ENCODE measurements at places on chromosomes 2 and 18.

DNA sequence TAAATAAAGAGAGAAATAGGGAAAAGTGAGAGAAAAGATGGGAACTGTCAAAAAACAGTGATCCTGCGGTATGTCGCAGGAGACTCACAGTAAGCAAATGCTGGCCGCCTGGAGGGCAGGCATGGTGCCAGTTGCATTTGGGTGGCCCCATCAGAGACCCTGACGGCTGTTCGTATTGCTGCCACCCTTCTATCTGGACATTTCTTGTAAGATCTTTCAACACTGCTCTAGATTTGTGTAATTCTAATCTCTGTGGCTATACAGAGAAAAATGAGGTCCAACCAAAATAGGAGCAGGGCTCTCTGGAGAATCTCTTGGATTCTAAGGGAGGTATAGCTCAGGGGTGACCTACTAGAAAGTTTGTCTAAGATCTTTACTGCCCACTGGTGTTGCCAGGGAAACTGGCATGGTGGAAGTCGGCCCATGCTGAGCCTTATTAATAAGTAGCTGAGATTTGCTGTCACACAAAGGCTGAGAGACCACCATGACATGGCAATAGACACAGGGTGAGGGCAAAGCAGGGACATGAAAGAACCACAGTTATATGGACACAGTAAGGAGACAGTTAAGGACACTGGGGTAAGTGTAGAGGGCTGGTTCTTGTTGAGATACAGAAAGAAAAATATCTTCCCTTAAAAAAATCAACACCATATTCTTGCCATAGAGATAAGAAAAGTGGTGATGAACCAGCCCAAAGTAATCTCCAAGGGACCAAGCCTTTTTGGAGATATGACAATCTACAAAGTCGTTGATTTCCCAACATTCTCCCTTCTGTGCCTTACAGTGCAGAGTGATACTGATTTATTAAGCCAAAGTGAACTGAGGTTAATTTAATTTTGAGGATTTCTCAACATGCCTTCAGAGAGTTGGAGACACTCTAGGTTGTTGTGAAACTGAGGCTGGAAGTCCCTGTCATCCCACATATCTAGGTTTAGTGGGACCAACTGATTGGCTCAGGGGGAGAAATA lies 26.4 kb upstream of the FZD7 start:
- no peak for DNase-seq

DNA sequence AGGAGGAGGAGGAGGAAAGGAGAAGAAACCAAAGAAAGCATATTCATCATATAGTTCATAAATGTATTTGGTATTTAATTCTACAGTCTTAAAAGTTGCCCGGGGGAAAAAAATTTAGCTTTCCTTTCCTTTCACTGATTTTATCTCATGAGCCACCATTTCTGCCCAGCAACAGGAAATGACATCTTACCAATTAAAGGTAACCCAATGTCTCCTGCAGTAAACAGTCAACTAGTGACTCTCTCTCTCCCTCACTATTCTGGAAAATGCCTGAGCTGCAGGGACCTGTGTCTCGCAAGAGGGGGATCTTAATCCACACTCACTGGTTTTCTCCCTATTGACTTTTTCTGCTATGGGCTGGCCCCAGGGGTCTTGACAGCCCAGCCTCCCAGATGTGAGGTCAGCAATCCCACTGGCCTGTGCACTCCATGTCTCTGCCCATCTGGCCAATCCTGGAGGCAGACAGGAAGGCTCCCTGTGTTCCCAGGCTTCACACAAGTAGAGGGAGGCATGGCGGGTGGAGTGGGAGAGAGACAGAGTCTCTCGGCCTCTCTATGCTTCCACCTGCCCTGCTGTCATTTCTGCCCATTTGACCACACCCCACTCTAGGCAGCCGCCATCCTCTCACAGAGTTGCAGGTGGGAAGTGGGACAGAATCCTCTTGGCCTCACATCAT lies 85.4 kb upstream of the CABLES1 start:
- DNase-seq: no peak

- DNase-seq: no peak
Measured at GRCh38 chr2:158890296-158890905, 78.0 kb upstream of the TANC1 start.

DNA sequence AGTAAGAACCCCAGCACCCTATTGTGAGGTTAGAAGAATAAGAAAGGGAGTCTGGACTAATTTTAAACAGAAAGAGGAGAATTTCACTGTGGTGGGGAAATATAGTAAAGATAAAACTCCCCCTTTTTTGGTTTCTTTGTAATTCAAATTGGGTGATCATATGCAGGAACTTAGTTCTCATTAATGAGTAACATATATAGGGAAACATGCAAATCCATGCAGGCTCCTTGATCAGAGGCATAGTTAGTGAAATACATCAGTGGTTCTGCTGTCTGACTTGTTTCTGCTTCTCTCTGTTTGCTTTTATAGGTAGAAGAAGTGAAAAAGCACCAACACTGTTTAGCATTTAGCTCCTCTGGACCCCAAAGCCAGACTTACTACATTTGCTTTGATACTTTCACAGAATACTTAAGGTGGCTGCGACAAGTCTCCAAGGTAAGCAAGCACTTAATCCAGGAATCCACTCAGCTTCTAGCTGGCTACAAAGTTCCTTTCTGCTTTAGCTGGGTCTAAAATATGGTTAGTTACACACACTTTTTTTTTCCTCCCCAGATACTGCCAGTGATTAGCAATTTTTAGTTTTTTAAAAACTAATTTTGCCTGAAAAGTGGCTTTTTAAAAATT lies 123.2 kb downstream of the PHLPP1 start:
- DNase-seq: no peak

DNA sequence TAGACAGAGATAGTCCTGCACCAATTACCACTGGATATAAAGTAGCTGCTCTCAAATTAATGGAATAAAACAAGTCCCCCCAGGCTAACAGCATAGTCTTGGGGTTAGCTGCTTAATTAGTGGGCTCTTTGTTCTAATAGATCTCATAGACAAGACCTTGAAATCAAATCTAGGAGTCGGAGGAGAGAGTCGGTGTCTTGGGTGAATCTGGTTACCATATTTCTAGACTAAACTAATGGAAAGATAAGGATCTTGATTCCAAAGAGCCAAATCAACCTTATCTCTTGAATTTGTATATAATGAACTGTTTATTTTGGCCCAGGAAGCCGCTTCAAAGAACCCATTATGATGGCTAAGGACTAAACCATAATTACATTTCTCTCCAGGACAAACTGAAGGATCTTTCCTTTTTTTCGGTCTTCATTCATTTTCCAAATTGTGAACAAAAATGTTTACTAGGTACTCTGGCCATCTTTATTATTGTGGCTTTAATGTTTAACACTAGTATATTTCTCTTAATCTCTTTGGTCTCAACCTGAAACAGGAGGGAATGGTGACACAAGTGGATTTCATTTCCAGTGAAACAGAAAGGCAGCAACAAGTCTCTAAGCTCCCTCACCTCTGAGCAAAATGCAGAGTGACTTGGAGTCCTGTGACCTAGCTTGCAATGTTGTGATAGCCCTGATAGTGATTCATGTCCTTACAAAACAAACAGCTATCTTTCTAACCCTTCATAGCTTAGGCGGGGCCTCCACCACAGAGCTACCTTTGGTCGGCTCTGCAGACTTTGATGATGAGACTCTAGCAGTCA lies 137.9 kb upstream of the PARD3B start:
- no peak for DNase-seq

DNA sequence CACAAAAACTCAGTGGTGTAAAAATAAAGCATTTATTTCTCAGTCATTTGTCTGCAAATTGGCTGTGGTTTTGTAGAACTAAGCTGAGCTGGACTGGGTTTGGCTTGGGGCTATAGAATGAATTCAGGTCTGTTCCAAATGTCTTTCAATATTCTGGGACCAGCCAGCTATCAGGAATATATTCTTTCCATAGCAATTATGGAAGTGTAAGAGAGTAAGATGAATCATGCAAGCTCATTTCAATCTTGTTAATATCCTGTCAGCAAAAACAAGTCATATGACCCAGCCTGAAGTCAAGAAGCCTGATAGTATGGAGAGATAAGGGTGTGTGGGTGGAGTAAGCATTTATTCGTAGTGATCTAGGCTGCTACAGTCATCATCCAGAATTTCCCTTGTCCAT lies 481.0 kb upstream of the CDH2 start:
- DNase-seq: no peak

GRCh38 chr2:108220191-108220590 lies 19.6 kb upstream of the SULT1C3 start:
- no peak for DNase-seq

GRCh38 chr2:38269421-38269820 lies 107.7 kb downstream of the ATL2 start:
- DNase-seq: no peak

- DNase-seq: no peak
Measured at GRCh38 chr2:181552808-181553207, 95.6 kb downstream of the ITGA4 start.

DNA sequence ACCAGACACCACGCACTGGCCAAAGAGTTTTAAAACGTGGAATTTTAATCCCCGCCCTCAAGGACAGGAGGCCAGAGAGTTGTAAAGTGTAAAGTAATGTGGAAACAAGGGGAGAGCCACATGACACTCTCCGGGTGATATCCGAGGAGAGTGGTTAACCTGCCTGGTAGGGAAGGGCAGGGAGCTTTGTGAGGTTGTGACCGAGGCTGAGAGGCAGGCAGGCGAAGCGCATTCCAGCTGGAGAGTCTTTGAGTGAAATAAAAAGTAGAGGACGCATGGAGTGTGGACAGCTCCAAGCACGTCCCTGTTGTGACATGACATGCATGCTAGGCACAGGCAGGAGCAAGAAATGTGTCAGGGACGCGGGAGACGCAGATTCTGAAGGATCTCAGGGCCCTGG lies 539.5 kb downstream of the RNF144A start:
- DNase-seq: no peak

DNA sequence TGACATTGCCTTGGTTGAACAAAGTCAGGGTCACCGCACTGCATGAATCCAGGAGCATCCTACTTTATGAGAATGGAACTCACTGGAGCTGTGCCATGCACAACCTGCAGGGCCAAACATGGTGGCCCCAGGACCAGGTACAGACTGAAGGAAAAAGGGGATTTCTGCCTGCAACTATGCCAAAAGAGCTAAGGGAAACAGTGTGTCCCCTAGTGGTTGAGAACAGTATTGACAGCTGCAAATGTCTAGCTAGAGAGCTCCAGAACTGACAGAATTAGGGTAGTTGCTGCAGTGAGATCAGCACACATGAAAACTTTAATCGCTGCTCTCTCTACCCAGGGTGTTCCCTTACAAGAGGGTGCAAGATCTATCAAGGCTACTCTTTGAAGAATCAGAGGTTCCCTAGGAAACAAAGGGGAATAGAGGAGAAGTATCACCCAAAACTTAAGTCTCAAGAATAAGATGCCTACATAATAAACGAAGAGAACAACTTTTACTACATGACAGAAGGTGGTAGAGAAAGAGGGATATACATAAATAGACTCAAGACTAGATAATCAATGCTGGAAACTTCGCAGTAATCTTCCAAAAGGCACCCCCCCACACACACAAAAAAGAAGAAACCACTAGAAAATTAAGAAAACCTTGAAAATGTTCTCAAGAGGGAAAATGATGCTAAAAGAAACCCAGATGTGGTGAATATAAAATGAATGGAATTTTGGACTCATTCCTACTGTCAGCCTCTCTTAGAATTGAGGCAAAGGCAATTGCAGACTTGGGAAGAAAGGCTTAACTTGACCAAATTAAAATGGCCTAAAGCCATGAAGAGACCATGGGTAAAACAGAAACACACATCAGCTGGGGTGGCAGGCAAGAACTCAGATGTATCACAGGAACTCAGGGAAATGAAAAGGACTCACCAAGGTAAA lies 43.6 kb upstream of the IHH start:
- no peak for DNase-seq

DNA sequence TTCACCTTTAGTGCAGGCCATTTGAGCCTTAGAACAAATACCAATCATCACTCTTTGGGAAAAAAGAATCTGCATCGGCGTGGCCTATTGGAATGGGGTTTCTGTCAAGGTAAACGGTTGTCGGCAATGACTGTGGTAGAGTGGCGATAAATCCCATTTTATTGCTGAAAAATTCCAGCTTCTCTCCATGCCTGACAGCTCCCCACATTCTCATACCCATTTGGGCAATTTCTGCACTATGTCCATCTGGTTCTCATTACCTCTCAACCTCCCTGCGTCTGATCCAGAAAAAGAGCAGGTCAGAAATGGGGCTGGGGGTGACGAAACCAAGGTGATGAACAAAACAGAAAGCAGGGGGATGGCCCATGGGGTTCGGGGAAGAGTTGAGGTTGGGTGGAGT lies 254.0 kb downstream of the MEIS1 start:
- no peak for DNase-seq

DNA sequence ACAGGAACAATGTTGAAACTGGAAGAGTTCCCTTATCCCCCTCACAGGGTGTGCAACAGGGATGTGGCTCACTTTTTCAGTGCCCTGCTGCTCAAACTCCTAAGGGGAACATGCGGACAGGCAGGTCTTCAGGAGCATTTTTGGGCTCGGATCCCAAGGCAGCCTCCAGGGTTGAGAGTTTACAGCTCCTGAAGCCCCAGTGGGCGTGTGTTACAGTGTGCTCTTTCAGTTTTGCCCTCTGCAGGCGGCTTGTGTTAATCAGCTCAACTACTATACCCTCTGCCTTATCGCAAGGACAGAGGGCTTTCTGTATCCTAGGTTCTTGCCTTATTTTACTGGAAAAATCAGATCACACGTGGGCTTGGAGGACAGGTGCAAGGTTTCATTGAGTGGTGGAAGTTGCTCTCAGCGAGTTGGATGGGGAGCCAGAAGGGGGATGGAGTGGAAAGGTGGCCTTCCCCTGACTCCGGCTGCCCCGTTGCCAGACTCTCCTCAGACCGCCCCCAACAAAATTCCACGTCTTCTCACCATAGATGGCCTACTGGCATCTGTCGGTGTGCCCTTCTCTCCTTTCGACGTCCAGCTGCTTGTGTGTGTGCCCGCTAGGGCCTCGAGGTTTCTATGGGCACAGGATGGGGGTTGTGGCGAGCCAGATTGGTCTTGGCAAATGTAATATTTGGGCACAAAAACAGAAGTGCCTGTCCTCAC lies 541.9 kb downstream of the TMX3 start:
- no peak for DNase-seq
